Stimulated activated CD8-positive, alpha-beta memory T cell treated with anti-CD3 and anti-CD28 coated beads, Interleukin-15, amount 100 ng/mL, for 4 hours (primary cell): ENCODE measurements at places on chromosomes 5 and 9.

DNA sequence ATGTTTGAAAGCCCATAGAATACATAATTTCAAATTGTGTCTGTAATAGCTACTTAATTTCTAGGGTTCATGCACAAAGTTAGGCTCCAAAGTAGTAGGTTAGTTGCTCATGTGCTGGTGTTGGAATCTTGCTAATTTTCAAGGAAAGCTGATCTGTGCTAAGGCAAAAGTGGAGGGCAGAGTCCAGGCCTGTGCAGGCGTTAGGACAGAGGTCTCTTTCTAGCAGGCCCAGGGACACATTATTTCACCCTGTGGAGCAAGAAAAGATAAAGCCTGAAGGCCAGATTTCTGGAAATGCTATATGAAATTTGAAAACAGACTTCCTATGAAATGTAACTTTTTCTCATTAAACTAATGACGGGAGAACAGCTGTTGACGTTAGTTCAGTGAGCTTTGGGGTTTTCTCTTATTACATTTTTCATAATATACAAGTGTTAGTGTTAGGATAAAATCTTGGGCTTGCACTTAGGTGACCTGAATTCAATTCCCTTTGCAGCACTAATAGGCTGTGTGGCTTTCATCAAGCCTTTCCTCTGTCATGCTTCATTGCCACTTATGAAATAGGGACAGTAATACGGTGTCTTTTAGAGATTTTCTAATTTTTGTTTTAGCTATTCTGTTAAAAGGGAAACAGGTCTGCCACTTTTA is 196.7 kb upstream of the HAPLN1 start:
- DNase-seq = no peak

DNA sequence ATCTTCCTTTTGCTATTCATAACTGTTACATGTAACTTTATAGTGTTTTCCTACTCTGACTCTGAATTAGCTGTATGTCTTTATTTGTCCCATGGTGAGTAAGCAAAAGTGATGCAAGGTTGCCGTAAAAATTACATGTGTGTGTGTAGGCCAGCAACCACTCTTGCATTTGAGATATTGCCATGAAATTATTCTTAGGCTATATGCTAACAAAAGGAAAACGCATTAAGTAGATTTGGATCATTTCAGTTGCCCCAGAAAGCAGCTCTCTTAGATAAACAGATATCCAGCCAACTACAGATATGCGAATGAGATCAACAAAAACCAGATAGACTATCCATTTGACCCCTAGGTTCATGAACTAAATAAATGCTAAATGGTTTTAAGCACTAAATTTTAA is 73.6 kb downstream of the CYLC2 start:
- no peak for DNase-seq

DNA sequence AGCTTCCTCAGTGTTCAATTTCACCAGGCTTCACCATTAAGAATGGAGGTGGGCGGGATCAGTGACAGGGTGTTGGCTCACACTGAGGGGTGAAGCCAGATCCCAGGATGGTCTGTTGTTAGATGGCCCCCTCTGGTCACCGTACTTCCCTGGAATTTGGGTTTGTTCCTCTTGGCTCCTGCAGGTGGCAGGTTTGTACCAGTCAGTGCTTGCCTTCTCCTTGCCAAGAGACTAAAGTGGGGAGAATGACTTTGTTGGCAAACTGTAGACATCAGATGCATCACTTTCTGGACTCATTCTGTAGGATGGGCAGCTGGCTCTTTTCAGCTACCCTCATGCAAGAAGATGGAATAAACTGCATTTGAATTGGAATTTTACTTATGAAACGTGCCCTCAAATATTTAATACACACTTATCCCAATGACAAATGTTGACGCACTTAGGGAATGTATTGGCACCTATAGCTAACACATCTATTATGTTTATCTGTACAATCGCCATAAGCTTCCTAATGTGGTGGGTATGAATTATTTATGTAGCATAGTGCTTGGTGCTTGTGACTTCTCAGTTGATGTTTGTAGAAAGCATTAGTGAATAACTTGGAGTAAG is 31.4 kb upstream of the ANKRD55 start:
- DNase-seq = no peak

GRCh38 chr5:108516785-108517184 is 134.9 kb upstream of the FBXL17 start:
- no peak for DNase-seq

DNA sequence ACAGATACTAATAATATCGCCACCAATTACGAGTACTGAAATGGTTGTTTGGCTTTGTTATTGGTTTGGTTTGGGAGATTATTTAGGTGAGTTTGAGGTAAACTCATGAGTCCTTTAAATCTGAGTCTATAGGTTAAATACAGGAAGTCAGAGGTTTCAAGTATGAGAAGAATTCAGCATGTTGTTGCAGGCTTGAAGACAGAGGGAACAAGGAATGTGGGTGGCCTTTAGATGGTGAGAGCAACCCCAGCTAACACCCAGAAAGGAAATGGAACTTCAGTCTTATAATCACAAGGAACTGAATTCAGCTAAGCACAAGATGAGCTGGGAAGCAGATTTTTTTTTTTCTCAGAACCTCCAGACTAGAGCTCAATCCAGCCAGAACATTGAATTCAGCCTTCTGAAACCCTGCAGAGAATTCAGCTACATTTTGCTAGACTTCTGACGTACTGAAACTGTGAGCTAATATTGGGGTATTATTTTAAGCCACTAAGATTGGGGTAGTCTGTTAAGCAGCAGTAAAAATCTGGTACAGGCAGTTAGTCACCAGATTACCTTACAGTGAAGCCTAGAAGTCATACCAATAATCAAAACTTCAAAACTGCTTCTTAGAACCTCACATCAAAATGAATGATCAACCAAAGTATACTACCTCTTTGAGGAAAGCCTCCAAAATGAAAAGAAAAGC is 216.0 kb upstream of the PUM3 start:
- no peak for DNase-seq

DNA sequence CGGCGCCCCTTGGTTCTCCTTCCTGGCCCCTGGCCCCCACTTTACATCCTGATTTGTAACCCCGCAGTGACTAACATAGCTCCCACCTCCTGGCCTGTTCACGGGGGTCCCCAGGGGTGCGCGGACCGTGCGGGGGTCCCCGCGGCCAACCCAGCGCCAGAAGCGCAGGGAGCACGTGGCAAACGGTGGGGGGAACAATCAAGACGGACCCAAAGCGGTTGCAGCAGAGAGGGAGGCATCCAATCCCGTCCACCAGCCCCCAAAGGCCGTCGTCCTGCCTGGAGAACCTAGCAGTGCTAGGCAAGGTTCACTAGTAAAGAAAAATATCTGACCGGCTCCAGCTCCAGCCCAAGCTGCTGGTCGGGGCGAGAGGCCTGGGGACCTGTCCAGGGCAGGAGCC is 201.5 kb downstream of the AUH start:
- no peak for DNase-seq

- no peak for DNase-seq
These were observed 344.3 kb upstream of the CLINT1 start for GRCh38 chr5:158203261-158203660.
